ENCODE measurements at places on chromosomes 6 and 20.

DNA sequence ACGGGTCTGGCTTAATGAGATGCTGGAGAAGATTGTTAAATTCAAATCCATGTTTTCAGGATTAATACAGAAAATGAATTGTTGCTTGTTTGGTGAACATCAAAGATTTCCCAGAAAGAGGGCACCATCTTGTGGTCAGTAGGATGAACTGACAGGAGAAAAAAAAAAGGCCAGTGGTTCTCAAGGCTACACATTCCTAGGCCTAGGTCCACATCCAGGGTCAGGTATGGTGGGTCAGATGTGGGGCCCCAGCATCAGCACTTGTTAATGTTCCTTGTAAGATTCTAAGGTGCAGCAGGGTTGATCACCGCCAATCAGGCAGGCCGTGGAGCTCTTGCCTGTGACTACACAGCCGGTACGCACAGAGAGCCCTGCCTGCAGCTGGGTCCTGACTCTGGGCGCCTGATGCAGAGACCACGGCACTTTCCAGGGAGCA lies 34.0 kb upstream of the FOXO3 start:
- no peak for DNase-seq

DNA sequence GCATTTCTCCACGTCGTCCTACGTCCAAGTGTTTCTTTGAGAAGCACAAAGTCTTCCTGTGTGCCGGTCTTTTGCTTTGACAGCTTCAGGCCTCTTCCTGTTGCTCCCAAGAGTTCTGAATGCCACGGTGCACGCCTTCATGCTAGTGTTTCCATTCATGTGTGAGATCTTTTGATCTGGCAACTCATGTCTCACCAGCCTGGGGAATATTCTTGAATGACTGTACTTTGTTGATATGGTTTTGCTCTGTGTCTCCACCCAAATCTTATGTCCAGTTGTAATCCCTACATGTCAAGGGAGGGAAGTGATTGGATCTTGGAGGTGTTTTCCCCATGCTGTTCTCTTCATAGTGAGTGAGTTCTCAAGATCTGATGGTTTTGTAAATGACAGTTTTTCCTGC lies 129.6 kb upstream of the THBS2 start:
- DNase-seq, result no peak

DNA sequence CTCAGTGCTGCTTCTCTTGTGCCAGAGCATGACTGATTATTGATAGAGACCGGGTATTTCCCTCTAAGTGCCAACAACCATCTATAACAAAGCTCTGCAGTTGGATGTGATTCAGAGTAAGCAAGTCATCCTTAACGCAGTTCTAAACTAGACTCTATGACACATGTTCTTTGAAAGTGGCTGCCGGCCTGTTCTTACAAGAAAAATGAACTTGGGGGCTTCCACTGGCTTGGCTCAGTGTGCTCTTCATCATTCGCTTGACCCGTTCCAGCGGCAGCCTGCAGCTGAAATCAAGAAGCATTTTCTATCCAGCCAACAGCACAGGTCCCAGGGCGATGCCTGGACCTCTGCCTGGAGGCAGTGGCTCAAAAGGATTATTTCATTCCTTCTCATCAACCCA lies 29.8 kb downstream of the GFOD1 start:
- DNase-seq, result no peak

DNA sequence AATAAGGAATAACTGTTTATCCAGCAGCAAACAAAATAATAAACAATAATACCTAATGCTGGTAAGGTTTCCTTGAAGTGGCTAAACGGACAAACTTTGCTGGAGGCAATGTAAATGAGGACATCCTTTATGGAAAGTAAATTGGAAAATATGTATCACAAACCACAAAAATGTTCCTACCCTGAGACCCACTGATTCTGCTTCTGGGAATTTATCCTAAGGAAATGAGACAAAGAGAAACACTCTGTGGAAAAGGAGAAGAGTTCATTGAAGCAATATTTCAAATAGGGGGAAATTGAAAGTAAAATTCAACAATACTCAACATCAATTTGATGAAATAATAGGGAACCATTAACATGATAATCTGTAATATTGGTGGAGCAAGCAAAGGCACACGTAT lies 37.9 kb downstream of the MAFB start:
- no peak for DNase-seq

- no peak for DNase-seq
Observed at GRCh38 chr6:29005183-29005885, at the start of gene ZNF311. Gene ZNF311 (minus strand): TSS chr6:29005315. CDS start chr6:29003954, 1,361 bp downstream.

- DNase-seq, result no peak
Observed at GRCh38 chr6:49284180-49284579, 178.9 kb downstream of the MMUT start.

Measured in stimulated activated effector memory CD8-positive, alpha-beta T cell treated with anti-CD3 and anti-CD28 coated beads, Interleukin-12 subunit alpha, Interleukin-12 subunit beta, amount 100 ng/mL, for 72 hours (primary cell).